Small intestine (tissue), 16 donors: ENCODE measurements at places on chromosomes 5 and 9.

DNA sequence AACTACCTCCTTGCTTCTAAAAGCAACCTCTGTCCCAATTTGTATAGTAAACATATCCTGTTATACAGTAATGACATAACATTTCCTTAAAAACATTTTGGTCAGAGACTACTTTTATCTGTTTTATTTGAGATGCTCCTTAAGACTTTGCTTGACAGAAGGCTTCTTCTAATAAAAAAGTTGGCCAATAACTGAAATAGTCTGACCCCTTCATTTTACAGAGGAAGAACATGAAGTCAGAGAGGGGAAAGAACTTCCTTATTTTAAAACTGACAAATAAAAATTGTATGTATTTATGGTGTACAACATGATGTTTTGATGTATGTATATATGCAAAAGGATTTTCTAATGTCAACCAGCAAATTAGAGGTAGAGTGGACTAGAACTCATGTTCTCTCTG, 35.8 kb upstream of the SPARC start:
- DNase-seq, result no peak

DNA sequence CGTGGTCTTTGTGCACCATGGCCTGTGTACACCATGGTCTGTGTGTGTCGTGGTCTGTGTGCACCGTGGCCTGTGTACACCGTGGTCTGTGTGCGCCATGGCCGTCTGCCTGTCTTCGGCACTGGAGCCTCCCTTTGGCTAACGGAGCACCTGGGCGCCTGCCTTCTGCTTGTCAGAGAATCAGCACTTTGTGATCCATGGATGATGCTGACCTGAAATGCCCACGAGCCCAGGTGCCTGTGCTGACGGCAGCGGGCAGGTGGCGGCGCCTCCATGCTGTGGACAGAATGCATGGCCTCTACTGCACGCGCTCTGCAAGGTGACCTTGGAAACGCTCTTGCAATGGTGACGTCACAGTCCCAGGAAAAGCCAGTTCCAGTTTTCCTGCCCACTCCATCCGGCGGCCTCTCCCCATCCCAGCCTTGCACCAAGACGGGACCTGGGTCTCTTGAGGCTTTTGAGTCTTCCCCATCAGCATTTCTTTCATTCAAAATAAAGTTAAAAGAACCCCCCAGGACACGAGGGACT, 14.6 kb downstream of the LCN9 start:
- no peak for DNase-seq

GRCh38 chr5:18048449-18048848, 414.2 kb downstream of the TAF11L14 start:
- DNase-seq, result no peak

GRCh38 chr5:147160902-147161700, 73.7 kb upstream of the STK32A start:
- no peak for DNase-seq

DNA sequence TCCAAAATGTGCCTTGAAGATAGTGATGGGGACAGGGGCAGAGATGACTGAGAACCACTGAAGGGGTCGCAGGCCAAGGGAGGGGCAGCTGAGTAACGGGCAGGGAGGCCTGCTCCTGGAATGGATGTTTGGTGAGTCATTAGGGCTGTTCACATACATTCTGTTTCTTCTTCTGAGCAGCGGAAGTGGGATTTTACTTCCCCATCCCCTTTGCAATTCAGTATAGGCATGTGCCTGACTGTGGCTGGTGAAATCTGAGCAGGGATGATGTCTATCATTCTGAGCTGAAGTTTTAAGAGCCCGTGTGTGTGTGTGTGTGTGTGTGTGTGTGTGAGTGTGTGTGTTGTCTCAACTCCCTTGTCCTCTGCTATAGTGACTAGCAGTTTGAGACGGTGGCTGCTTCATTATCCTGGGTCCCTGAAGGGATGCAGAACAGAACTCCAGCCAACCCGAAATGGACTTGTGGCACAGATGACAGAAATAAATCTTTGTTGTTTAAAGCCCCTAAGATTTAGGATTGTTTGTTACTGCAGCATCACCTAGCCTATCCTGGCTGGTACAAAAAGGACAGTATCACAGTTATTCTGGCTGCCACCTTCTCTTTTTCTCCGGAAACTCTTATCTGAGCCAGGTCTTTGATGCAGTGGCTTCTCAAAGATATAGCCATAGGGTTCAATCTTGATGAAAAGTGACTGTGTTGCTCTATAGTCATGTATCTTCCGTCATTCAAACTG, 29.2 kb upstream of the TGFBI start:
- DNase-seq, result no peak

DNA sequence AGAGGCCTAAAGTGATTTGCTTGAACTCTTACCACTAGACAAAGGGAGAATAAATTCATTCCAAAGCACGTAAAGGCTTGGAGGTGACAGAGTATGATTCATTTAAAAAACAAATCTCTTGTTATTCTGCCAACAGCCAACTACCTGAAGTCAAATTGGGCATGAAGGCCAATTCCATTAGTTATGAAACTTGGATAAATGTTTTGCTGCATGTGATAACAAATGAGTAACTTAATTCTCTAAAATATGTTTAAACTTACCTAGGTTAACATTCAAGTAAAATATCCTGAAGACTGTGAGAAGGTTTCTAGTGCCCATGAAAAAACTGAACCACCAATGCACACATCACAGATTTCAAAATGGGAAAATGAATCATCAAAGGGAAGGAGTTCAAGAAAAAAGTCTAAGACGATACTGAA, 120.1 kb upstream of the TSLP start:
- DNase-seq, result no peak

DNA sequence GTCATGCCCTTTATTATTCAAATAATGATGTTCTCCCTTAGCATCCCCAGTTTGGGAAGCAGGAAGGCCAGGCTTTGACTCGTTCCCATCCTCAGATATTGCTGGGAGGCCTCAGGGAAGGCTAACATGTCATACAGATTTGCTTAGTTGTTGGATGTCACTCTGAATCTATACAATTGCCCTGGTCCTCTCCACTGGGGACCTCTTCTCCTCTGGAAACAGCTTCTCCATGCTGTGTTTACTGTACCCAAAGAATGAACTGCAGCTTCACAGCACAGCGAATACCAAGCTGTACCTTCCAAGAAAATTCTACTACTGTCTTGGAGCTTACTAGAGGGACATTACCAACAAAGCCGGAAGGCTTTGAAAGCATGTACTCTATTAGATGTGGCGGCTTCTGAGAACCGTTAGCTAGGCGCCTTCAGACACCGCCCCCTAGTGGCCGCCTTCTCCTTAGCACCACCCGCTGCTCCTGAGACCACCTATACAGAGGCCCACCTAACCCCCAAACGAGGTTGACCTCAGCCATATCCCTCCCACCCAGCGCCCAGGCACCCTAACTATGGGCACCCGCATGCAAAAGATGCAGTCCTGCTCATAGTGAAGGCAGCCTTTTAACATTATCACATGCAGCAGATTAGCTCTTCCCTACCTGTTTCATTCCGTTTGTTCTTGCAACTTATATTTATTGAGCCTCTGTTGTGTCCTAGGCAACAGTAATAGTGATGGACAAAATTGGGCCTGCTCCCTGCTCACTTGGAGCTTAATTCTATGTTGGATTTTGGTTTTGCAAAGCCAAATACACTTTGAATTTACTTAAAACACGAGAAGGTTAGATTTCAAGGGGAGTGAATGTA, 34.9 kb upstream of the FOXI1 start:
- DNase-seq, result peak; percentile 5

GRCh38 chr5:91079037-91079436, 304.1 kb downstream of the ARRDC3 start:
- no peak for DNase-seq

DNA sequence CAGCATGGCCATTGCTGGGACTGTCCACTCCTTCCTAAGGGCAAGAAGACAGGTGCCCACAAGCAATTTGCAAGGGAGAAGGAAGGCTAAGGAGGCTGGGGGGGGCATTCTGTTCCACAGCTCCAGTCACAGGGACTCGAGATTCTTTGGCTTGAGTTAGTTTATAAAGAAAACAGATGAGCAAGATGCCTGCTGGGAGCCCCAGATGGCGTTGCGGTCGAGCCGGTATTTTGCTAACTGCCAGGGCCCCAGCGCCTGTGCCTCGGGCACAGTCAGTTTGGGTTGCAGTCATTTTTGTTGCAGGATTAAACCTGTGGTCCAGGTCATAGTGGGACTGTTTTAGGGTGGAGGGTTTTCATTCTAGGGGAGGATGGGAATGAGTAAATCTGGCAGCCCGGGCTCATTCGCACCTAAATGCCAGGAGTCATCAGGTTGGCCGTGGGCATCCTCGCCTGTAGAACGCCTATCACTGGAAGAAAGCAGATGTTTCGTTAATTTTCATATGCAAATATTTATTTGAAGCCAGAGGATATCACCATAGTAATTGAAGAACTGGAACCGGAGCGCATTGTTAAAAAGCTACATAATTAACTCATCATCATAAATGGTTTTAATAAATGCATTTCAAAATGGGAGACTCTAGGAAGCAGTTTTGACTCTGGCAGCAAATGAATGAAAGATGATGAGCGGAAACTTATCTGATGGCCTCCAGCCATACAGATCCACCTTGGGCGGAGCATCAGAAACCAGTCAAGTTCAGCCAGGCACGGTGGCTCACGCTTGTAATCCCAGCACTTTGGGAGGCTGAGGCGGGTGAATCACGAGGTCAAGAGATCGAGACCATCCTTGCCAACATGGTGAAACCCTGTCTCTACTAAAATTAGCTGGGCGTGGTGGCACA, 87.1 kb upstream of the FCN2 start:
- no peak for DNase-seq

GRCh38 chr5:122674385-122674784, 100.5 kb upstream of the SNX2 start:
- no peak for DNase-seq

- peak; percentile 4 for DNase-seq
These were observed 530 bp downstream of the TMEFF1 start for GRCh38 chr9:100473276-100474081.

- DNase-seq, result no peak
These were observed 775.3 kb upstream of the DMAC1 start for GRCh38 chr9:8574846-8575245.

- DNase-seq, result no peak
These were observed 149.0 kb downstream of the TTC39B start for GRCh38 chr9:15158064-15158463.

DNA sequence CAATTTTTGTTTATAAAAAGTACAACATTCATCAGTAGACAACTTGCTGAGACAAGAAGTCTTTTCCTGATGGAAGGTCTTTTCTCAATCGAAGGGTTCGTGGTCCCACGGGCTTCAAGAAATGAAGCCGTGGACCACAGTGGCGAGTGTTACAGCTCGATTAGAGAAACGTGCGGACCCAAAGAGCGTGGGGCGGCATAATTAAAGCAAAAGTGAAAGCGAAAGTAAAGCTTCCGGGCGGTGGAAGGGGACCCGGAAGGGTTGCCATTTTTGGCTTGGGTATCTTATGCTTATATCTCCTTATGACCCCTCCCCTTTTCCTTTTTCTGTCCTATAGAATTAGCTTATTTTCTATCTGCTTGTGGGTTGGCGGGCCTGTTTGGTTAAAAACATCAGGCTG, 2309.4 kb upstream of the ACO1 start:
- DNase-seq, result no peak

GRCh38 chr5:59873113-59873512, 20.4 kb downstream of the PDE4D start:
- no peak for DNase-seq

DNA sequence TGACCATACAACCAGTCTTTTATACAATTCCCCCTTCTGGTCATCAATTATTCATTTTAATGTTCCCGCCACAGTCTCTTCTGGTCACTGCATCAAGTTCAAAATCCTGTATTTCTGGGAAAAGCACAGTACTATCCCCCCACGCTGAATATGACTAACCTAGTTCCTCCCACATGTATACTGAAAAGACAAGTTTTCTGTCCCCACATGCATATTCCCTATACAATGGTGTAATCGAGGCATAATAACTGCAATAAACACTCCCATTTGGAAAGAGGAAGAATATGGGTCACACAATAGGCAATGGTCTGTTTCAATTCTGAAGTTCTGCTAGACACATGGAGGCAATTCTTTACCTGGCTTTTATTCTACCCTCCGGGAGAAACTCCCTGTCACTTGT, 344.9 kb downstream of the EFNA5 start:
- DNase-seq, result no peak

- no peak for DNase-seq
These were observed 2.7 kb downstream of the ASTN2 start for GRCh38 chr9:117412006-117412715.

- DNase-seq, result no peak
These were observed 112.5 kb upstream of the SLCO6A1 start for GRCh38 chr5:102611312-102611711.

GRCh38 chr5:154400678-154401077, 45.1 kb upstream of the SAP30L start:
- DNase-seq, result no peak

DNA sequence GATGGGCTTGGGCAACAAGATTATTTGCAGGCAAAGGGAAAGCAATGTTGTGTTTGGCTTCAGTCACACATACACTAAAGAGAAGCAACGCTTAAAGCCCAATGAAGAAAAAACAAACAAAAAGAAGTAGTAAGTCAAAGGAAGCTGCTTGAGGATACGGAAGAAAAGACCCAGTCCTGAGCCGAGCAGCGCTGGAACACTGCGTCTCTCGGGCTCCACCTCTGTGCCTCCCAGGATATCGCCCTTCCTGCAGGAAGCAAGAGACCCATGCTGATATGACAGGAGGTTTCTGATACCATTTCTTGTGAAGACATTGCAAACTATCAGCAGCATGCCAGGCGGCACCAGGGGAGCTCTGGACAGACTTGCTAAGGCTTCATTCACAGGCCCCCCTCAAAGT, 9.9 kb downstream of the GNAQ start:
- DNase-seq, result peak; percentile 46

GRCh38 chr5:35819668-35820067, 37.0 kb upstream of the IL7R start:
- DNase-seq, result no peak

DNA sequence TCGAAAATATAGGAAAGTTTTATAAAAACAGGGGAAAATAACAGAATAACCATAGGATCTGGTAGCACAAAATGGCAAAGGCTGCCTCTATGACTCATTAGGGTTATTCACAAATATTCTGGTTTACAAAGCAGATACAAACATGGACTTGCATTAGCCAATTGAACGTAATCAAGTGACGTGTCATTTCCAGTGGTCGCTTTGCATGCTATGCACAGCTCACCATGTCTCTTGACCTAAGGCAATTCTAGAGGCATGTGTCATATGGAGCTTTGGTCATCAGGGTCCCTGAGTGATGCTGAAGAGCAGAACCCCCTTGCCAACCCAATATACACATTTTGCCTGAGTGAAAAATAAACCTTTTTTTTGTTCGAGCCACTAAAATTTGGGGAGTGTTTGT, 158.8 kb downstream of the TMEM161B start:
- DNase-seq, result no peak
